ENCODE measurements at places on chromosomes 6 and 20. TPM values are rescaled to one million over a fixed set of nuclear protein-coding genes. Genes with fewer than 3 reads are reported as not detected.

Gene WFDC12
- not detected for total RNA-seq

Gene PAK5
- total RNA-seq: not detected

Gene CRIP3
- total RNA-seq: 0.84 TPM

Gene DLL1
- total RNA-seq: 1.8 TPM

Gene FOXF2
- not detected for total RNA-seq

Gene PGC
- 0.10 TPM for total RNA-seq

Gene LRRC73
- total RNA-seq: not detected

Gene TBXT
- total RNA-seq: not detected

Gene HFE
- total RNA-seq: 1.5 TPM

Gene PDE7B
- total RNA-seq: 0.42 TPM

Gene PIGT
- total RNA-seq: 57.9 TPM

Gene SOX18
- total RNA-seq: not detected

Gene KIF13A
- total RNA-seq: 18.1 TPM

Gene RAET1G
- not detected for total RNA-seq

Data from mononuclear cell (primary cell).